Fibroblast of skin of right quadriceps (primary cell): ENCODE measurements at places on chromosomes 6 and 20.

DNA sequence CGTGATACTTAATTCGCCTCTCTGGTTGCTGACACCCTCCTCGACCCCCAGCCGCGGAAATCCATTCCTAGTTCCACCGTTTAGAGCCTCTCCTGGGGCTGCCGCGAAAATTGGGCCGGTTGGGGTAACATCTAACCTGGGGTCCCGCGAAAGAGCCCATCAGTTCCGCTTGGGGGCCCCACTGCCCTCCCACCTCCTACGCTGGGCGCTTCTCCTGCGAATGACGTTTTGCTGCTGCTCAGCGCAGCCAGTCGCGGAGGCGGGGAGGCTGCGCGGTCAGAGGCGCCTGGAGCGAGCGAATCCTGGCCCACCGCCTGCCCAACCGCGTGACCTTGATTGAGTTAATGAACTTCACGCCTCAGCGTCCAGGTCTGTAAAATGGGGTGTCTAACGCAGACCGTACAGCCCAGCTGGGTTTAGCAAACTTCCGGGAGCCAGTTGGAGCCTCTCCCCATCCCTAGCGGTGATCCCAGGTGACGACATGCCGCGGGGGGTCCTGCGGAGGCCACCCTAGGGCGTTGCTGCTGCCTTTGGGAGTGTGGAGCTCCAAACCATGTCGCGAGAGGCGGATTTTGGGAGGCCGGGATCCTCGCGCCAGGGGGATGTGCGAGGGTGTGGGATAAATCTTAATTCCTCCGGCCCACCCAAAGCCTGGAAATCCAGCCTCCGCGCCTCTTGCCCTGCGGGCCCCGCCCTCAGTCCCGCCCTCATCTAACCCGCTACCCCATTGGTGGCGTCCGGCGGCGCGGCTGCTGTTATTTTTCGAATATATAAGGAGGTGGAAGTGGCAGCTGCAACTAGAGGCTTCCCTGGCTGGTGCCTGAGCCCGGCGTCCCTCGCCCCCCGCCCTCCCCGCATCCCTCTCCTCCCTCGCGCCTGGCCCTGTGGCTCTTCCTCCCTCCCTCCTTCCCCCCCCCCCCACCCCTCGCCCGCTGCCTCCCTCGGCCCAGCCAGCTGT lies at the start of gene CDC25B:
CDC25B (plus strand) TSS at position 800 of the 958 bp plus-strand sequence. CDS start 222 bp downstream, outside the sequence.
- DNase-seq, result peak; percentile 94

GRCh38 chr20:14775778-14776177 lies 438.4 kb upstream of the FLRT3 start:
- peak; percentile 91 for DNase-seq

DNA sequence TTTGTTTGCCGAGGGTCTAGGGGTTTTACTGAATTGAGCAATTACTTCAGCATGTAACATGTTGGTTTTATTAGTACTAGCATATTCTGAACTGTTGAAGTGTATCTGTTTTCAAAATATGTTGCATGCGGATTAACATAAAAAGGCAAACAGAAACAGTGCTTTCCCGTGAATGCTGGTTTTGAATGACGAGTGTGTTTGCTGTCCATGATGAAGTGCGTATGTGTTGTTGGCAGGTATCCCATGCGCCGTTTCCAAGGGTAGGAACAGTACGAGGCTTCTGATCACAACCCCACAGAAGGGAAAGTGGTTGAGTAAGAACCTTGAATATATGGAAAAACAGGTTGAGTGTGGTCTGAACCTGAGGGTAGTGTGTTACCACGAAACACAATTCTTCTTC lies 232.9 kb downstream of the SAMD5 start:
- peak; percentile 40 for DNase-seq

DNA sequence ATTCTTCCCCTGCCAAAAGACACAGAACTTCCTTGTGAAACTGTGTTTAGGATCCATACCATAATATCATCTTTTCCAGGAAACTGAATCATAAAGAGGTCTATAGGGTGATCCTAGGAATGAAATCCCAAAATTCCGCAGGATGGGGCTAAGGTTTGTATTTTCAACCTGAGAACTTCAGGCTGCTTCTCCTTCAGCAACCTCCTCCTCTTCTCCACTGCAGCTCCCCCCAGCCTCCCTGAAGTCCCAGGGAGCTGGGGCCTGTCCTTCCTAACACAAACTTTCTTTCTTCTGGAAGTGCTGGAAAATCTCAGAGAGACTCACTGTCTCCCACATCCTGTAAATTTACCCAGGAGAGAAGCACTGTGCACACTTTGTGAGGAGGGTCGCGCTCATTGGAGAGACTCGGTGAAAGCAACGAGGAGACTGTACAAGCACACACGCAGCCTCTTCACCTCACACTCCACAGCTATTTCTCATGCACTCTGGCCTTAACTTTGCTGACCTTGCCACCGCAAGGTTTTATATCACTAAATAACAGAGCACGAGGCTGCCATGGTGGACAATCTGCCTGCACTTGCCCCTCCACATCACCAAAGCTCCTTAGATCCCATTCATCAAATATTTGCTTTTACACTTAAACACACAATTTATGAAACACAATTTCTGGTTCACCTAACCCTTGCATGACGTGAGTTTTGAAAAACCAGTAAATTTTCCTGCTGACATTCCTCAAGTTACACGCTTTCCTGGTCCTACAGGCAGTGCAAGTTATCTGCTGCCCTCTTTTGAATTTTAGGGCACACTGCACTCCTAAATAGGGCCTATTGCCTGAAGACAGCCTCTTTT lies 14.3 kb downstream of the ID4 start:
- peak; percentile 82 for DNase-seq

DNA sequence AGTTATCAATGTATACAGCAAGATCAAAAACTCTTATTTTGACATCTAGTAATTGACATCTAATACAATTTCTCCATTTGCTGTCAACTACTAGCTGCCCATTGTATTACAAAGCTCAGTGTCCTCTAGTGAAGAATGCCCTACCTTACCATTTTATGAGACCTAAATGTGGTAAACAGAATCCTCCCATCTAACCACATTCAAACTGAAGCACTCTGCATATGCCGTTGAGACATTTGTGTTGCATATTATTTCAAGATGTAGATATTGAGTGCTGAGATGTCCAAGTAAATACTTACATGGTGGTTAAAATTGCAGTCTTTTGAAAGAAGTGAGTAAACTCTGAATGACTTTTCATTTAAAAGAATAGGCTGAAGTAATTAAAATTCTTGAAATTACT lies 597 bp upstream of the GLYATL3 start:
- no peak for DNase-seq

DNA sequence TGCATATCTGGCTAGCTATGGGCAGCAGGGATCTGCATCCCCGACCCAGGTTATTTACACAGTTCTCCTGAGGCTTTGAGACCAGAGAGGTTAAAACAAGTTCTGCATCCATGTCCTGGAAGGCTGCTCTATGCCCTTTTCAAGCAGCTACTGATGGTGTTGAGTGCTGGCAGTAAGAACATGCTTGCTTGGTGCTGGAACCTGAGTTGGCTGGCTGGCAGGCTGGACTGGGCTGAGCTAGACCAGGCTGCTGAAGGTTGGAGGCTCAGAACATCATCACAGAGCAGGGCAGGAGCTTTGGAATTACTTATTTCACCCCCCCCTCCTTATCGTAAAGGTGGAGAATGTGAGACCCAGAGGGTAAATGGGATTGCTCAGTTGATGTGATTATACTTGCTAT lies 16.9 kb upstream of the LRFN2 start:
- no peak for DNase-seq

- DNase-seq, result no peak
Observed at GRCh38 chr20:57425150-57426013, 34.2 kb downstream of the RBM38 start.

DNA sequence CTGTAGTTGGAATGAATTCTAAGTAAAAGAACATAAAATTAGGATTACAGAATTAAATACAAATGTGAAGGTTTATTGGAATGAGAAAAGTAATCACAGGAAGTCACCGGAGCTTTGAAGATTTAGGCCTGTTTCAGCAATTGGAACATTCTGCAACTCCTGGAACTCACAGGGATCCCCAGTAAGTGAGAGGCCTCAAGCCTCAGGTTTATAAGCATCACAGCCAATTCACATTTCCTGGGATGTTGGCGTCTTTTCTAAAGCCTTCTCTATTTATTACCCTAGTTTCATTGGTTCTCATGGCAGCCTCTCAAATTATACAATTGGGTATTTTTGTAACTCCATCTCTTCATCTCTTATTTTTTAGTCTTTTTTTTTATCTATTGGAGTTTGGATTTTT lies 90.4 kb upstream of the HIVEP1 start:
- peak; percentile 7 for DNase-seq

GRCh38 chr20:63738687-63739129 lies 868 bp upstream of the SLC2A4RG start:
- DNase-seq, result peak; percentile 12

DNA sequence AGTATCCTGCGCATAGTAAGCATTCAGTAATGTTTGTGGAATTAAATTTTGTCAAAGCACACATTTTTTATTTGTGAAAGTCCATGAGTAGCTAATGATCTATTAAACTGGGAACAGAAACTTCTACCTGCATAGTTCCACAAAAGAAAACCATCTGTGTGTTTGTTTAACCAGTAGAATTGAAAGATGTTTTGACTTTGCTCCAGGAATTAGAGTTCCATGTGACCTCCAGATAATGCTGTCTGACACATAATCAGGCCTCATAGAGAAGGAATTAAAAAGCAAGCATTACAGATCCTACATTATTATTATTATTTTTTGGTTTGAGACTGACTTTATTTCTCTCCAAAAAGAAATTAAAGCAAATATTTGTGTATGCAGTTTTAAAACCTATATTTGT lies 126.5 kb downstream of the PACRG start:
- DNase-seq, result no peak

DNA sequence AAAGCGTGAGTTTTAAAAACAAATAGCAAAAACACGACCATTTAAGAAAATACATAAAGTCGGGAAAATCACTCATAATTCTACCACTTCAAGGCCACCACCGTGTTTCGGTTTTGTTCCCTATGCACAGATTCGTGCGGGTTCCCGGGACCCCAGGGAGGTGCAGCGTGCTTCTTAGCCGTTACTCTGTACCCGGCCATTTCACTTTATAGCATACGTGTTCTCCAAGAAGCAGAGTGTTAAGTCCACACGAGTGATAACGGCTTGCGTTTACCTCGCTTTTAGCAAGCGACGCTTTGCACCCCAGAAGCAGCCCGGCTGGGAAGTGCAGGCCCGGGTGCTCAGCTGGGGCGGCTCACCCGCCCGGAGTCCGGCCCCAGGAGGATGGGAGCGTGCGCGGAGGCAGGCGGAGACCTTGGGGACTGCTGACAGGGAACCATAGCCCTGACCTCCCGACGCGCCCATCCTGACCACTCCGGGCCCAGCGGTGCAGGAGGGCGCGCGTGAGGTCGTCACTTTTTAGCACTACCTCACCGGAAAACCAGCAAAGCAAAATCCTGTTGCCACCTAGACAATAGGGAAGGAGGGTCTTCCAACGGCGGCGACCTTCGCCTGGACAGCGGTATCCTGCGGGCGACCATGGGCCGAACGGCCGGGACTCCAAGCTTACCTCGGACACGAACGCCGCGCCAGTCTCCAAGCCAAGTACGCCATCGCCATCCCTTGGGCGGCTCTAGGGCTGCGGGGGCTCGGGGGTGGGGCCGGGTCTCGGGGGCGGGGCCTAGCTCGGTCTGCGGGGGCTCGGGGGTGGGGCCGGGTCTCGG lies at the start of gene ECI2:
ECI2 (minus strand) TSS at position 735 of the 824 bp plus-strand sequence; CDS start at position 720, 15 bp downstream.
- peak; percentile 38 for DNase-seq

- DNase-seq, result peak; percentile 73
Observed at GRCh38 chr20:33393609-33394008, 7.7 kb downstream of the CDK5RAP1 start.

GRCh38 chr6:46606338-46606737 lies 46.3 kb downstream of the CYP39A1 start:
- DNase-seq, result no peak

DNA sequence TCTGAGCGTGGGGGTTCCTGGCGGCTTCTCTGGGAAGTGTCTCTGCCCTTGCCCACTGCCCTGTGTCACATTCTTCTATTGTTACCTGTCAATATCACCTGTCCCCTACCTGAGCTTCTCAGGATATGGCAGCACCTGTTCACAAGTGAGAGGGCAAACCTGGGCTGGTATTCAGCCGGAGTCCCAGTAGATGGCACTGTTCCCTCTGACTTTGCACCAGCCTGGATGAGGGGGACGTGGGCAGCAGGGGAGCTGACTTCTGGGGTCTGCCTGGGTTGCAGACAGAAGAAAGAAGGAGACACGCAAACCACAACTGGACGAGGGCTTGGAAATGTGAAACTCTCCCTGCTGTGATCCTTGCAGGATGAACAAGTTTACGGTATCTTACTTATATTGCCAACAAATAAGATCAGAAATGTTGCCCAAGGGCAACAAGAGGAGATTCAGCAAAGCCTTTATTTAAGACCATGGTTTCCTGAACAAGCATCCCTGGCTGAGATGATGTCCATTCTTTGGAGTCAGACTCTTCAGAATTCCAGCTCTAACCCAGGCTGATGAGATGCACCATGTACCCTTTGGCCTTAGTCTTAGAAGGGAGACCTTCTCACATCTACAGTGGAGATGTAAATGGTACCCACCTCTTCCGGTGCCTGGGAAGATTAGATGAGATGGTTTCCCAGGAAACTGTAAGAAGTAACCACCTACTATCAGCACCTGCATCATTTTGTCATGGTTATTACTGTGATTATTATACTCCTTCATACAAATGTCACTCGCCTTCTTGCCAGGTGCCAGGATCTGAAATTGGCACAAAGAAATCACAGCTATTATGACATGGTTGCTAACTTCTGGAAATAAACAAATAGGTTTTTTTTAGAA lies 400.0 kb upstream of the CDH4 start:
- peak; percentile 2 for DNase-seq

- no peak for DNase-seq
Observed at GRCh38 chr20:48912065-48912464, 9.4 kb upstream of the ARFGEF2 start.

DNA sequence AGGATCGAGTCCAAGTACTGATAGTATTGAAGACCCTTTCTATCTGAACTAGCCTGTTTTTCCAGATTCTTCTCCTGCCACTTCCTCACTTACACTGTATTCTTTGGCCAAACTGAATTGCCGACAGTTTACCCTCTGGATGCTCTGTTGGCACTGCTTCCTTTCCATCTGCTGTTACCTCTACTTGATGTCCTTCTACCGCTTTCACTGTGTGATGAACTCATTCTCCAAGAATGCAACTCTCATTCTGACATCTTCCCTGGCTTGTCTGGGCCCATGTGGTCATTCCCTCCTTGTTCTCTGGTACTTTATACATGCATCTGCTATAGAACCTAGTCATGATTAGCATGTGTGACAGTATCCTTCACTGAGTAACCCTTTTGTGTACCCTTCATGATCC lies 16.3 kb downstream of the RPRD1B start:
- peak; percentile 76 for DNase-seq

GRCh38 chr6:64012351-64013001 lies 376.9 kb downstream of the PHF3 start:
- peak; percentile 29 for DNase-seq

- DNase-seq, result peak; percentile 43
Observed at GRCh38 chr20:55160037-55160436, 684.6 kb downstream of the DOK5 start.

GRCh38 chr20:51525241-51526105 lies 17.0 kb downstream of the NFATC2 start:
- DNase-seq, result peak; percentile 28

DNA sequence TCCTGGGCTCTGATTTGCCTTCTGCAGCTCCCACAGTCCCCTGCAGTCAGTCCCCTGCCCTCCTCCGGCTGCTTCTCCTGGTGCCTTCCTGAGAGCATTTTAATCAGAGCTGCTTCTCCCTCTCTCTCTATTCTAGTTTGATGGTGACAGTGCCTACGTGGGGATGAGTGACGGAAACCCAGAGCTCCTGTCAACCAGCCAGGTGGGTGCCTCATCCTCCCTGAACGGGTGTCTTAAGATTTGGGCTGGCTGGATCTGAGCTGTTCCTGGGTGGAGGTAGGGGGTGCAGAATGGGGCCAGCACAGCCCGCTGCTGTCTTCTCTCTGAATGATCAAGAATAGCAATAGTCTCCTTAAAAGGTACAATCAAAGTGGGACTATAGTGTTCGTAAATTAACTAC lies 58.6 kb downstream of the TOX2 start:
- DNase-seq, result no peak
